NCI-H1048 (cell line): ENCODE measurements at places on chromosomes 2 and 18.
A peak's percentile ranks its signal among the peaks of the same experiment; 100 is the strongest.

DNA sequence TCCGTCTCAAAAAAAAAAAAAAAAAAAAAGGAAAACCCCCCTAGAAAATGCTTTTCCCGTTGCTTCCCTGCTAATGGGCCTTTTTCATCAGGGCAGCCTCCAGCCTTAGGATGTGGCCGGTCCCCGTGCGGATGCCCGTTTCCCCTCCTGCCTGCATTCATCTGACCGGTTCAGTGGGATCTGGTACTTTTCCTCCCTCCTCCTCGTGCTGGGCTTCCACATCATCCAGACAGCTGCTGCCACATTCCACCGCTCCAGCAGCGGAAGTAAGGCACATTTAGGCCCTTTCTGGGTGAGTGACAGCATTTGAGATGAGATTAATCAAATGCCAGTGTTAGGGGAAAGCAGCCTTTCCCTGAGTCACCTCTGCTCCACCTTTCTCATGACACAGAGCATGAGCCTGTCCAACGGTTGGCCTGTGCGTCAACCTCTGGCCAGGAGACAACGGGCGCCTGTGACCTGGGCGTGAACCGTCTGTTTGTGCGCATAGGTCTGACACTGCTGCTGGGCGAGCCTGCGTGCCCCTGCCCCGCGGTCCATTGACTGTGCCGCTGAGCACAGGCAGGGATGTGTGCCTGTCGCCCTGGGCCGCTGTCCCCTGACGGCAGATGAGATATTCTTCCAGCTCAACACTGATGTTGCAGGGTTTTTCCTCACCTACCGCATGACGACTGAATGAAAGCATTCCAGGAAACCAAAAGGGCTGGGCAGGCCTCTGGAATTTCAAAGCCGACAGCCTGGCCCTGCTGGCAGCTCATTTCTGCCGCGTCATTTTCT is 174.0 kb downstream of the TGIF1 start:
- no peak for DNase-seq

GRCh38 chr2:232321156-232321816 is 57.3 kb upstream of the ALPP start:
- no peak for DNase-seq

- no peak for DNase-seq
Measured at GRCh38 chr2:225814554-225814953, 415.0 kb downstream of the NYAP2 start.

- DNase-seq, result peak; percentile 35
Measured at GRCh38 chr2:215907147-215907546, 106.2 kb downstream of the MREG start.

DNA sequence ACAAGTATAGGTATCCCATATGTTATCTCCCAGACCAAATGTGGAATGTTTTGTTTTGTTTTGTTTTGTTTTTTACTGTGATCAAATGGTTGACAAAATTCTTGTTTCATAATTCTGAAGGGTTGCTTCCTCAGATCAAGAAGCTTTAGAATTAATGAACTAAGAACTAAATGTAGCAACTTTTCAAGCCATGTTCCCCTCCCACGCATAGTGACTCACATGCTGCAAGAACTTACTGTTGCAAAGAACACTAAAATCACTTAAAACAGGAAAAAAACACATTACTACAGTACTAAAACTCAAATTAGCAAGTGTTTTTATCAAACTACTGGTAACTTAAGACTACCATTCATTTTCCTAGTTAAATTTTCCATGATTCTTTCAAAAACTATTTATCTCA is 30.6 kb downstream of the HNRNPLL start:
- no peak for DNase-seq

DNA sequence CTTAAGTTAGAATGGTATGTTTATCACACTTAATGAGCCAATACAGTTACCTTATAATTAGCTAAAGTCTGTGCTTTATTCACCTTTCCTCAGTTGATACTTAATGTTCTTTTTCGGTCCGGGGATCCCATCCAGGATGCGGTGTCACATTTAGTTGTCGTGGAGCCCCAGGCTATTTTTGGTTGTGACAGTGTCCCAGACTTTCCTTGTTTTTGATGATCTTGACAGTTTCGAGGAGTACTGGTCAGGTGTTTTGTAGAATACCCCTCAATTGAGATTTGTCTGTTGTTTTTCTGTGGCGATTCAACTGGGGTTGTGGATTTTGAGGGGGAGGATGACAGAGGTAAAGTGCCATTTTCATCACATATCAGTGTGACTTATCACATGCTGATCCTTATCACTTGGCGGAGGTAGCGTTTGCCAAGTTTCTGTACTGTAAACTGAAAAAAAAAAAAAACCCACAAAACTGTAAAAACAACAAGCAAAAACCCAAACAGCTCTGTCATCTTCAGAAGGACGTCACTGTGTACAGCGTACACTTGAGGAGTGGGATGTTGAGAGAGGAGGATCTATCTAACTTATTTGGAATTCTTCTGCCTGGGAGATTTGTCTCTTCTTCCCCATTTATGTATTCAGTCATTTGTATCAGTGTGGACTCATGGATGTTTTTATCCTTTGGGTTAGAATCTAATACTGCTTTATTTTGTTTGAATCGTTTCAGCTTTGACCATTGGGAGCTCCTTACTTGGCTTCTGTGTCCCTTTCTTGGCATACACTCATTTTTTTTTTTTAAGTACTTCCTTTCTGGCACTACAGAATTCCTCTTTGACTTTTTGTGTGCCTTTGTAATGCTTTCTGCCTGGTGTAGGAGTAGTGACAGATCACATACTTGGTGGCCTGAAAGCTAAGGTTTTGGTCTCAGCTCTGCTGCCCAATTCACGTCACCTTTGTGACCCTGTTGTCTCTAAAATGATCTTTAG is 68.1 kb downstream of the FMNL2 start:
- DNase-seq, result no peak

DNA sequence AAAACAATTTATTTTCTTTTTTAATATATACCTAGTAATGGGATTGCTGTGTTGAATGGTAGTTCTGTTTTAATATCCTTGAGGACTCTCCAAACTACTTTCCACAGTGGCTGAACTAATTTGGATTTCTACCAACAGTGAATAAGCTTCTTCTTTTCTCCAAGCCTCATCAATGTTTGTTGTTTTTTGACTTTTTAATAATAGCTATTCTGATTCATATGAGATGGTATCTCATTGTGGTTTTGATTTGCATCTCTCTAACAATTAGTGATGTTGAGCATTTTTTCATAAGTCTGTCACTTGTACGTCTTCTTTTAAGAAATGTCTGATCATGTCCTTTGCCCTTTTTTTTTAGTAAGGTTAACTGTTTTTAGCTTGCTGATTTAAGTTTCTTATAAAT is 863.3 kb downstream of the CNTNAP5 start:
- no peak for DNase-seq

DNA sequence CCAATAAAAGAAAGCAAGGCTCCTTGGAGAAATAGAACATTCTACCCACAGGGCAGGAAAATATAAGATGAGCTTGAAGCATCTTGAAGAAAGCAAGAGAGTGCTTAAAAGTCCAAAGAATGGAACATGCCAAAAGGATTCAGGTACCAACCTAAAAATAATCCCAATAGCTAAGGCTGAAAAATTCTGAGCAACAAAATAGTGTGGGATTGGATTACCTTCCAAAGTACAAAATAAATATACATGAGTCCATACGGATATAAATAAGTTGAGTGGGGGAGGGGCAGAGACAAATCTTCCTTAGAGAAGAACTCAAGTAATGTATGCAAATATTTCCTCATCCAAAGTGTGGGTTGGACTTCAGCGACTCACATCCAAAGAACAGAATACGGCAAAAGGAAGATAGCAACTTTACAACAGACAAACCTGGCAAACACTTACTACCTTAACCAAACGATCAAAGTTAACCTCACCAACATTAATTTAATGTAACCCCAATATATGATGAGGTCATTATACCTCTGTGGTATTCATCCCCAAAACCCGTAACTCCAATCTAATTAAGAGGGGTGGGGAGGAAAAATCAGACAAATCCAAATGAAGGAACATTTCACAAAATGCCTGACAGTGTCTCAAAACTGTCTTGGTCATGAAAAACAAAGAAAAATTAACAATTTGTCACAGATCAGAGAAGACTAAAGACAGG is 26.9 kb downstream of the MEMO1 start:
- no peak for DNase-seq

DNA sequence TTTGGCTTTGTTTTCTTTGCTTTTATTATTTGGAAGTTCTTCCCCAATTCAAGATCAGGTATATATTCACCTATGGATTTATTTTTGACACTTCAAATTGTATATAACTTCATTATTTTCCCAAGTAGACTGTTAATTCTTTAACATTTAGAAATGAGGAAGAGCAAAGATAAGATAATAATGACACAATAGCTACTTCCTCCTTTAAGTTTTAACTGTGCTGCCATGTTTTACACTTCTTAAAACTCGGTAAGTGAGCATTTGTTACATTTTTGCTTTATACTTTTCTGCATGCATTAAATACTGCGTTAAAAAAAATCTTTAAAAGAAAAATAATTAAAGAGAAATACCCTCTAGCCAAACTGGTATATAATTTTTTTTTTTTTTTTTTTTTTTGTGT is 32.5 kb downstream of the SLC66A3 start:
- no peak for DNase-seq

GRCh38 chr2:154489266-154489858 is 209.1 kb upstream of the KCNJ3 start:
- DNase-seq, result no peak

- DNase-seq, result no peak
Measured at GRCh38 chr18:3380384-3380961, 69.5 kb upstream of the TGIF1 start.

- DNase-seq, result no peak
Measured at GRCh38 chr2:200615247-200615646, 29.4 kb downstream of the AOX1 start.

DNA sequence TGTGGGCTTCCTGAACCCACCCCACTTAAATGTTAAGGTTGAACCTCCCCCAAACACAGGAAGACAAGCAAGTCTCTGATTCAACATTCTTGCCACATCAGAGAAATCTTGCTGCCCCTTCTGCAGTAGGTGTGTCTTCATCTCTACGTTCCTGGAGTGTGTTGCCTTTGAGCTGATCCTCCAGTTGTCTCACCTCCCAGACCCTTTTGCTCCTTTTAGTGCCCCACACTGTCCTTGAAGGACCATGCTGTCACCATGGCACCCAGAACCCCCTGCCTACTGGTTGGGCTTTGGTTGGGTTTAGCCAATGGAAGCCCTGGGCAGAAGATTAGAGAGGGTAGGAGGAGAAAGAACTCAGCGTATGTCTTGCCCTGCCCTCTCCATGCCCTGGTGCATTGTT is 10.7 kb downstream of the CAB39 start:
- no peak for DNase-seq

- no peak for DNase-seq
Measured at GRCh38 chr2:11651856-11652548, 18.0 kb downstream of the NTSR2 start.

DNA sequence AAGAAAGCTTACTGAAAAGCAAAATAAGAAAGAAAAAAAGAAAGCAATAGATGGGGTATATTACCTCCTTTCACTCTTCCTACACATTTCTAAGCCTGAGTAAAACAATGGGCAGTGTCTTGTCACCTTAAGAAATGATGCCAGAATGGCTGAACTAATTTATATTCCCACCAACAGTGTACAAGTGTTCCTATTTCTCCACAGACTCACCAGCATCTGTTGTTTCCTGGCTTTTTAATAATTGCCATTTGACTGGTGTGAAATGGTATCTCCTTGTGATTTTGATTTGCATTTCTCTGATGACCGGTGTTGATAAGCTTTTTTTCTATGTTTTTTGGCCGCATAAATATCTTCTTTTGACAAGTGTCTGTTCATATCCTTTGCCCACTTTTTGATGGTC is 98.4 kb downstream of the SPHKAP start:
- DNase-seq, result no peak

DNA sequence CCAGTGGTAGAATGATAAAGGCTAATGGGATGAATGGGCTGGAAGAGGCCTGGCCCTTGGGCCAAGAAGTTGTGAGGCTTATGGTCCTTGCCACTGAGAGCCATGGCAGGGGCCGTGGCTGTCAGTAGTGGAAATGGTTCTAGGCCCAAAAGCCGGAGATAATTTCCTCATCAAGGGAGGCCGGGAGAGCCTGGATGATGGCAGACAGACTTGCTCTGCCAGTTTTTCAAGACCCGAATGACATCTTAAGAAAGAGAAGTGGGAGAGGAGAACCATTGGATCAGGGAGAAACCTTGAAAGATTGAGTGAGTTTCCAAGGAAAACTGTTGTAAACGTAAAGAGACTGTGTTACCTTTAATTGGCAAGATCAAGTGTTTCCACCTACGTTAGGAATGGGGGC is 46.3 kb upstream of the VPS54 start:
- no peak for DNase-seq

GRCh38 chr2:135820003-135820618 is 16.9 kb downstream of the LCT start:
- no peak for DNase-seq

GRCh38 chr2:141440072-141440635 is 690.7 kb downstream of the LRP1B start:
- DNase-seq, result no peak

DNA sequence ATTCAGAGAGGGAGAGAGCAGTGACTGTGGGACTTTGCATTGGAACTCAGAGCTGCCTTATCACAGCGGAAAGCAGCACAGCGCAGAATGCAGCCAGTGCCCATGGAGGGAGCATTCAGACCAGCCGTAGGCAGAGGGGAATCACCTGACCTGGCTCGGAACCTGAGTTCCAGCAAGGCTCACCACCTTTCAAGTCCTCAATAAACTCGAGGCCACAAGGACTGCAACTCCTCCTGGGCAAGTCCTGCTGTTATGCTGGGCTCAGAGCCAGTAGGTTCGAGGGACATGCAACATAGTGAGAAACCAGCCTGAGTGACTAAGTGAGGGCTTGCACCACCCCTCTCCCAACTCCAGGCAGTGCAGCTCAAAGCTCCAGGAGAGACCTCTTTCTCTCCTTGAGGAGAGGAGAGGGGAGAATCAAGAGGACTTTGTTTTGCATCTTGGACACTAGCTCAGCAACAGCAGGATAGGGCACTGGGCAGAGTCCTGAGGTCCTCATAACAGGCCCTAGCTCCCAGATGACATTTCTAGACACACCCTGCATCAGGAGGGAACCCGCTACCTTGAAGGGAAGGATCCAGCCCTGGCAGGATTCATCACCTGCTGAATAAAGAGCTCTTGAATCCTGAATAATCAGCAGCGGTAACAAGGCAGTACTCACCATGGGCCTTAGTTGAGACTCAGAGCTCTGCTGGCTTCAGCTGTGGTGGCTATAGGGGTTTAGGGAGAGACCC is 136.8 kb upstream of the OTOS start:
- DNase-seq, result no peak
